ENCODE measurements at places on chromosomes 13 and 19.

- DNase-seq, result no peak
Observed at GRCh38 chr13:98390086-98390715, 186.7 kb downstream of the STK24 start.

DNA sequence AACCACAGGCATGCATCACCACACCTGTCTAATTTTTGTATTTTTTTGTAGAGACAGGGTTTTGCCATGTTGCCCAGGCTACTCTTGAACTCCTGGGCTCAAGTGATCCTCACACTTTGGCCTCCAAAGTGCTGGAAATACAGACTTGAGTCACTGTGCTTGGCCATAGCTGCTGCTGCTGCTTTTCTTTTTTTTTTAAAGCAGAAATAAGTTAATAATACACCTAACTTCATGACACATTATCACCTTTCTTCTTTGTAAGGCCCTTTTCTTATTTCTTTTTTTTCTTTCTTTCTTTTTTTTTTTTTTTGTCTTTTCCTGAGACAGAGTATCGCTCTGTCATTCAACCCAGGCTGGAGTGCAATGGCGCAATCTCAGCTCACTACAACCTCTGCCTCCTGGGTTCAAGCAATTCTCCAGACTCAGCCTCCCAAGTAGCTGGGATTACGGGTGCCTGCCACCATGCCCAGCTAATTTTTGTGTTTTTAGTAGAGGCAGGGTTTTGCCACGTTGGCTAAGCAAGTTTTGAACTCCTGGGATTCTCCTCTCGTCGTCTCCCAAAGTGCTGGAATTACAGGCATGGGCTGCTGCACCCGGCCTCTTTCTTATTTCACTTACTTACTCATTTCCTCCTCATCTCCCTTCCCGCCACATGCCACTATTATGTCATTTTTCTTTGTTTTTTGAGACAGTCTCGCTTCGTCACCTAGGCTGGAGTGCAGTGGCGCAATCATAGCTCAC is 8.7 kb downstream of the SHKBP1 start:
- no peak for DNase-seq

DNA sequence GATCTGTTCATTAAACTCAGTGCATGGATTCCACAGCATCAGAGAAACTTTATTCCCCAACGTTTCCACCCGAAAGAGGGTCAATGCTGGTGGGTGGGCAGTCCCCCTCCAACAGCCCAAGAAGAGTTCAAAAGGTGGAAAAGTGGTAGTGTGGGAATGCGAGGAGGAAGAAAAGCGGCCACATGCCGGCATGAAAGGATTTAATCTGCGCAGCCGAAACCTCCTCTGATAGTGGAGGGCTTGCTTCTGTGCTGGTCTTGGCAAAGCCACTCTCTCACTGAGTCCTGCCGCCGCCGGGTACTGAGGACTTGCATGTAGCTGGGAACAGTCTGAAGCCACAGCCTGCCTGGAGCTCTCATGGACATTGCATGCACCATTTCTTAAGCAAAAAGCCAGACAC is 136.2 kb upstream of the ZNF536 start:
- no peak for DNase-seq

DNA sequence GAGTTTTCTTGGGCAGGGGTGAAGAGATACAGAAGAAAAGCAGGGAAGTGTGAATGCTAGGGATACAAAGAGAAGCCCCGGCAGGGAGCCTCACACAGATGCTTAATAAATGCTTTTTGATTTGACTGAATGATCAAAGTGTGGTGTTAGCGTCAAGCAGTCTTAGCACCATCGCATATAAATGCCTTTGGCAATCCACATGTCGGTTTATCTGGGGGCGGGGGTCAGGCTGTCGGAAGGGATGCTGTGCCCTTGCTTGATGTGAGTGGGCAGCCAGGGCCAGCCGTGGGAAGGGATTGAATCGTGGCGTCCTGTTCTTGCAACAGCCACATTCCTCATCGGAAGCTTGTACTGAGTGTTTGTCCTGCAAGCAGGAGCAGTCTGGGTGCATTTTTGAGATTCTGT is 173.1 kb downstream of the LACC1 start:
- DNase-seq, result no peak

DNA sequence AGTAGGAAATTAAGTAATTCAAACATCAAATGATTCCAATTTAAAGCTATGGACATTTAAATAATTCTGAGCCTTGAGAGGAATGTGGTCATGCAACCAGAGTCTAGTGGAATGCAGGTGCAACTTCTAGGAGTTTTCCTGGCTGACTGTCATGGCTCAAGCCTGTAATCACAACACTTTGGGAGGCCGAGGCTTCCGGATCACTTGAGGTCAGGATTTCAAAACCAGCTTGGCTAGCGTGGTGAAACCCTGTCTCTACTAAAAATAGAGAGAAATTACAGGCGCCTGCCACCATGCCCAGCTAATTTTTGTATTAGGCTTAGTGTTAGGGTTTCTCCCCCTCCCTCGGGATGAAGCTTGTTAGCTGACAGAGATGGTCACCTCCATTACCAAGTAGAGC is 6.4 kb downstream of the ZNF808 start:
- DNase-seq, result no peak

DNA sequence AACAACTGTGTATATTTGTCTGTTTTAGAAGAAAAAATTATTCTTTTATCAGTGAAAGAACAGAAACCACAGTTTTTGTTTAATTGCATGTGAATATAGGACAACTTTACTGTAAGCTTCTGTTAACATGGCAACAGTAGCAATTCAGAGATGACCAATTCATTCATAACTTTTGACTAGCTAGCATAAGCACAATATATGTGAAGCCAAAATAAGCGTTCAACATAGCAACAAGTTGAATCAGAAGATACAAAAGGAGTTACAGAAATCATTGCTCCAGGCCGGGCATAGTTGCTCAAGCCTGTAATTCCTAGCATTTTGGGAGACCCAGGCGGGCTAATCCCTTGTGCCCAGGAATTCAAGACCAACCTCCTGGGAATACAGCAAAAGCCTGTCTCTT is 197.1 kb upstream of the GPC6 start:
- DNase-seq, result no peak

GRCh38 chr13:110015253-110015652 is 228.9 kb upstream of the IRS2 start:
- DNase-seq, result no peak

DNA sequence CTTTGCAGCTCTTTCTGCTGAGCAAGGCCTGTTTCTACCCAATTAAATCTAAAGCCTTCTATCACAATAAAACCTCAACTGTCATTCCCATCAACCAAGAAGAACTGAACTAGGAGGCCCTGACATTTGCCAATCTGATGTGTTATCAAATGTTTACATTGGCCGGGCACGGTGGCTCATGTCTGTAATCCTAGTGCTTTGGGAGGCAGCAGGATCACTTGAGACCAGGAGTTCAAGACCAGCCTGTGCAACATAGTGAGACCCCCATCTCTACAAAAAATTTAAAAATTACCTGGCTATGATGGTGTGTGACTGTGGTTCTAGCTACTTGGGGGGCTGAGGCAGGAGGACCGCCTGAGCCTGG is 2.8 kb upstream of the FBXO17 start:
- DNase-seq, result no peak

- no peak for DNase-seq
Observed at GRCh38 chr13:27981006-27981708, 7.3 kb downstream of the URAD start.

DNA sequence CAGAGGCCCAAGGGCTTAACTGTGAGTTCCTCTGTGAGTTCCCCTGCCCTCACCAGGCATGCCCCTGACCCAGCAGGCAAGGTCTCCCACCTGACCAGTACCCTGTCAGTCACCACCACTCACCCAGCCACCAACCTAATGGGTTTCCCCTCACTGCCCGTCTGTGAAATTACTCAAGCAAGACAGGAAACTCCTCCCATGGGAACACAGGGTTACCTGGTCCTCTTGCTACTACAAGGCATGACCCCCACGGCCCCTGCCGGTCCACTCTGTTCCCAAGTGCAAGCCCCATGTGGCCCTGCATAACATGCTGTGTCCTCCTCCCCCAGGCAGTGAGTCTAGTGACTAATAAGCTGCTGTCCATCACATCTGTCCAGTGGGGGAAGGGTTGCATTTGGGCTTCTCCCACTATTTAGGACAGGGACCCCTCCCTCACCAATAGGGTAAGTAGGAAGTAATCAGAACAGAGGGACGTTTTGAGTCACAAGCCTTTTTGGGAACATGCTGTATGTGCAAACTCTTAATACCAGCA is 8.0 kb upstream of the DHRS12 start:
- peak; percentile 61 for DNase-seq
